Regular cardiac myocyte (primary cell): ENCODE measurements at places on chromosomes 2 and 18. TPM values are rescaled to one million over a fixed set of nuclear protein-coding genes. Genes with fewer than 3 reads are reported as not detected.

MC2R gene
- total RNA-seq = not detected in 2 replicates

CHRND gene
- not detected in 2 replicates for total RNA-seq

MYO5B gene
- total RNA-seq = 0.28 and 0.38 TPM in 2 replicates

LYPD6 gene
- total RNA-seq = under 0.01 and 0.77 TPM in 2 replicates

DSG4 gene
- total RNA-seq = not detected in 2 replicates

MDH1B gene
- total RNA-seq = 0.38 and 0.56 TPM in 2 replicates
